ENCODE measurements at places on chromosomes 5 and 9. TPM values are rescaled to one million over a fixed set of nuclear protein-coding genes. Genes with fewer than 3 reads are reported as not detected.

GRCh38 chr5:180830253-180831138 lies 27.9 kb upstream of the MGAT1 start:
- H3K27ac ChIP-seq = peak overlapping the region; percentile 97
- peak overlapping the region; percentile 73 for H3K4me3 ChIP-seq
- peak; percentile 69 for DNase-seq
- H3K27me3 ChIP-seq = no peaks in the 10 kb centered on the region

- peaks cover 1% of the 10 kb centered on the region for H3K4me1 ChIP-seq
- H3K36me3 ChIP-seq = no peaks in the 10 kb centered on the region
- peaks cover 3% of the 10 kb centered on the region for H3K27me3 ChIP-seq
- no peak overlapping the region for H3K4me3 ChIP-seq
- no peak overlapping the region for H3K27ac ChIP-seq
Observed at GRCh38 chr9:115170358-115171073, 52.6 kb upstream of the TNC start.

GRCh38 chr9:32161209-32161608 lies 223.2 kb upstream of the ACO1 start:
- no peaks in the 10 kb centered on the region for H3K27me3 ChIP-seq
- no peak for DNase-seq
- H3K27ac ChIP-seq = no peak overlapping the region
- H3K36me3 ChIP-seq = no peaks in the 10 kb centered on the region

GRCh38 chr5:90590170-90590569 lies 31.6 kb downstream of the ADGRV1 start:
- no peaks in the 10 kb centered on the region for H3K27me3 ChIP-seq
- no peaks in the 10 kb centered on the region for H3K4me1 ChIP-seq
- H3K36me3 ChIP-seq = no peaks in the 10 kb centered on the region
- no peak overlapping the region for H3K4me3 ChIP-seq
- no peak for DNase-seq

- no peaks in the 10 kb centered on the region for H3K27me3 ChIP-seq
- DNase-seq = no peak
- no peak overlapping the region for H3K27ac ChIP-seq
- H3K4me1 ChIP-seq = peaks cover 12% of the 10 kb centered on the region
- no peak overlapping the region for H3K4me3 ChIP-seq
Observed at GRCh38 chr9:114124666-114125475, 25.8 kb upstream of the KIF12 start.

Gene GRIA1
- total RNA-seq = 0.08 TPM

DNA sequence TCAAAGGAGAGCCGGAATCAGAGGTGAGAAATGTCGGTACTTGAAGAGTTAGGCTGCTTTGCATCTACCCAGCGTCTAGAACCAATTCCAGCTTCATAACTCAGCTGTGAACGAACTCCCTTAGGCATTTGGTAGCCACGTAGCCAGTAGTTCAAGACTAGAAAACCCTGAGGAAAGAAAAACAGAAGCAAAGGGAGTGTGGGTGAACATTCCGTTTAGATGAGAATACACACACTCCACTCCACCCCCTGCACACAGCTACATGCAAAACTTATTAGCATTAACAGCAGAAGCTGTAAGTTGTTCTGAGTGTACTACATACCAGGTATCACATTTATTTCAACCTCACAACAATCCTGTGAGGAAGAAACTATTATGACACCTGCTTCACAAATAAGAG lies 78.3 kb downstream of the SMIM23 start:
- no peaks in the 10 kb centered on the region for H3K27me3 ChIP-seq
- H3K36me3 ChIP-seq = peaks cover 15% of the 10 kb centered on the region
- no peak for DNase-seq
- no peak overlapping the region for H3K27ac ChIP-seq
- H3K4me1 ChIP-seq = no peaks in the 10 kb centered on the region

DNA sequence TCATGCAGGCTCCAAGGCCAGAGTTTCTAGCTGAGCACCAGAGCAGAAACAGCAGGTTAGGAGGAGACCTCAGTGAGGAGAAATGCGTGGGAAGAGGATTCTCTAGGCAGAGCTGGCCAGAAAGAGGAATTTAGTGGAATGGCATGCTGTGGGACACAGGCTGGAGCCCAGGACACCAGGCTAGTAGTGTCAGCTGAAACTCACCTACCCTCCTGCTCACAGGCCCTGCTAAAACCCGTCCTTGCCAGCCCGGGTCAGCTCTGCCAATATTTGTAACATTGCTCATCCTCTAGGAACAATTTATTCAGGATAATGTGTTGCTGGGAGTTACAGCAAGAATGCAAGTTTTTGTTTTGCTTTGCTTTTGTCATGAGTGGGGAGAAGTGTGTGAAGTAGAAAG lies 40.2 kb upstream of the AGXT2 start:
- no peaks in the 10 kb centered on the region for H3K27me3 ChIP-seq
- no peak overlapping the region for H3K27ac ChIP-seq
- no peaks in the 10 kb centered on the region for H3K36me3 ChIP-seq

Gene TXN
- 111 TPM for total RNA-seq

- H3K27ac ChIP-seq = no peak overlapping the region
- H3K36me3 ChIP-seq = no peaks in the 10 kb centered on the region
- peaks cover 6% of the 10 kb centered on the region for H3K4me1 ChIP-seq
- DNase-seq = peak; percentile 49
- no peak overlapping the region for H3K4me3 ChIP-seq
Observed at GRCh38 chr5:157328277-157328912, 62.5 kb downstream of the CYFIP2 start.

DNA sequence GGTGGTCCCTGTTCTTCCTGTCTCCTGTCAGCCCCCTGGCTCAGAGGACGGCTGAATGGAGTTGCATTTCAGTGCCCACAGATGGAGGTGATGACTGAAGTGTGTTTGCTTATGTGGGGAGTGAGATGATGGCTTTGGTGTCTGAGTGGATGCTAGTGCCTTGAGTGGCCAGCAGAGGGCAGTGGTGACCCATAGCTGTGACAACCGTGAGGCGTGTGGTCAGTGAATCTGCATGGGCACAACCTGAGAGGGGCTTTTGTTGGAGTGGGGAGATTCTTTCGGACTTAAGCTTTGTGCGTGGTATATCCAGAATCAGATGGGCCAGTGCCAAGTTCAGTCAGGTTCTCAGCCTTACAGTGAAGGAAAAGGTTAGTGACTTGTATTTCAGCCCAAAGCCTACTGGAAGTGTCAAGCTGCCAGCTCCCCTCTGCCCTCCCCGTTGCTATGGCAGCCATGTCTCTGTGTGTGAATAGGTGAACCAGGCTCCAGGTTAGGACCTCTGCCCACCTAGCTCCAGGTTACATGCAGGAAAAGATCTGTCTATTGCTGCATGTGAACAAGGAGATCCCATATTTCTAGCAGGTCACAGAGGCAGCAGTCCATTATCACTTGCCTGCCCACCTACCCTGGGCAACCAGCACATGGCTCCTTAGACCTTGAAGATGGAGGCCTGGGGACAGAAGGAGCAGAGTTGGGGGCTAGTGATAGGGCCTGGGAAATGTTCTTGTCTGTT lies 14.7 kb upstream of the CXXC5 start:
- peak; percentile 84 for DNase-seq
- peaks cover 36% of the 10 kb centered on the region for H3K4me1 ChIP-seq
- no peak overlapping the region for H3K4me3 ChIP-seq

Gene CCDC69
- 11.9 TPM for total RNA-seq

DNA sequence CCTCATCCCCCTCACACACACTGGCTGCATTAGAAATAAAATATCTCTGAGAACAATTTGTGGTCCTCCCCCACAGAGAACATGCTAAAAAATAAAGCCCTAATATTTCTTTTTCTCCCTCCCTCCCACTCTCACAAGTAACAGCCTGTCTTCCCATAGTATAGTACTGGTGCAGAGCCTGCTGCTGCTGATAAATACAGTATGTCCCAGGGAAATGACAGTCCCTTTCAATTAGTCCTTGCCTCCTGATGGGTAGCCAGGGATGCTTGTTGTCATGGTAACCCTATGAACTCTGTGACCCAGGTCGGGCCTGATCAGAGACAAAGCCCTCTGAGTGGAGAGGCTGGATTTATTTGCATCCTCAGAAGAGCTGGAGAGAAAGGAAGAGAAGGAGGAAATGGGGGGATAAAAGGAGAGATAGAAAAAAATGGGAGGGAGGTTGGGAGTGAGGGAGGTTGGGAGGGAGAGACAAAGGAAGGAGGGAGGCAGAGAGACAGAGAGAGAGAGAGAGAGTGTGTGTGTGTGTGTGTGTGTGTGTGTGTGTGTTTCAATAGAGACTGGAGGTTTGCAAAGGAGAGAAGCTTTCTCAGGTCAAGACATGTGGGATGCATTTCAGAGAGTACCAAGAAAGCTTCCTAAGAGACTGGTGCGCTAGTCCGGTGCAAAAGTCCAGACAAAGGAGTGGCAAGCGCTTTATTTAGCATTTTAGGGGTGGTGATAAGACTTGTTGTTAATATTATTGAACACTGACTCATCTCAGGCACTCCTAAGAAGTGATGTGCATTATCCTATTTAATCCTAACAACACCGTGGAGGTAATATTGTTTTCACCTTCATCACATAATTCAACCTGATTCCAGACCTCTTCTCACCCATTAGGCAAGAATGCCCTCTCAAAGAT lies 260.8 kb downstream of the FAM114A2 start:
- no peaks in the 10 kb centered on the region for H3K27me3 ChIP-seq
- H3K4me1 ChIP-seq = no peaks in the 10 kb centered on the region
- no peak overlapping the region for H3K27ac ChIP-seq
- no peaks in the 10 kb centered on the region for H3K36me3 ChIP-seq
- no peak for DNase-seq

- H3K27ac ChIP-seq = no peak overlapping the region
- H3K27me3 ChIP-seq = no peaks in the 10 kb centered on the region
- peaks cover 4% of the 10 kb centered on the region for H3K4me1 ChIP-seq
- H3K4me3 ChIP-seq = no peak overlapping the region
Observed at GRCh38 chr9:113160571-113160970, 9.8 kb downstream of the SLC31A2 start.

- no peaks in the 10 kb centered on the region for H3K4me1 ChIP-seq
- H3K27me3 ChIP-seq = no peaks in the 10 kb centered on the region
- H3K27ac ChIP-seq = no peak overlapping the region
- DNase-seq = no peak
- no peaks in the 10 kb centered on the region for H3K36me3 ChIP-seq
Observed at GRCh38 chr9:108599571-108599970, 256.2 kb downstream of the ACTL7B start.

GRCh38 chr5:138274189-138274853 lies at the start of gene GFRA3:
Gene GFRA3 (minus strand): TSS chr5:138274621. CDS start chr5:138274424, 197 bp downstream.
- no peaks in the 10 kb centered on the region for H3K27me3 ChIP-seq
- no peak within 1 kb of the TSS for H3K4me3 ChIP-seq
- DNase-seq = no peak
- H3K36me3 ChIP-seq = no peaks in the 10 kb centered on the region

GRCh38 chr5:180126716-180127681 lies 55.4 kb upstream of the RNF130 start:
- no peak overlapping the region for H3K27ac ChIP-seq
- H3K27me3 ChIP-seq = no peaks in the 10 kb centered on the region
- H3K4me1 ChIP-seq = peaks cover 7% of the 10 kb centered on the region
- no peak overlapping the region for H3K4me3 ChIP-seq
- H3K36me3 ChIP-seq = no peaks in the 10 kb centered on the region

Gene HRH2
- 2.1 TPM for total RNA-seq

DNA sequence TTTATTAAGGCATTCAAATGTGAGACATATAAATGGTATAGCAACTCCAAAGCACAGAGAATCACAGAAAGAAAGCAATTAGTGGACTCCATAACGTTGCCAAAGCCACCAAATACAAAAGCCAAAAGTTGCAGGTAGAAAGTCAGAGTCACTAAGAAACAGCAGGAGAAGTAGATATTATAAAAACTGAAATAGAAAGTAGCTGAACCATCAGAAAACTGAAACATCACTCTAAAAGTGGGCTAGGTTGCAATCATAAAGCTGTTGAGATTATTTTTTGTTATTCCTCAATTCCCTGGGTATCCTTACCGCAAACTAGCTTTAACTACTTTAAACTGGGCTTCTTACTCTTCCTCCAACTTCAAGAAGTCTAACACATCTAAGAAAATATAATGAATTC lies 108.1 kb upstream of the ARRDC3 start:
- no peaks in the 10 kb centered on the region for H3K4me1 ChIP-seq
- H3K4me3 ChIP-seq = no peak overlapping the region
- no peaks in the 10 kb centered on the region for H3K36me3 ChIP-seq
- no peak overlapping the region for H3K27ac ChIP-seq
- H3K27me3 ChIP-seq = no peaks in the 10 kb centered on the region

Gene TNFSF8
- 0.28 TPM for total RNA-seq

Gene SNAPC4
- total RNA-seq = 4.2 TPM

Gene ENTPD2
- 0.09 TPM for total RNA-seq

- H3K4me3 ChIP-seq = no peak overlapping the region
- no peak for DNase-seq
- no peaks in the 10 kb centered on the region for H3K27me3 ChIP-seq
- no peaks in the 10 kb centered on the region for H3K36me3 ChIP-seq
- no peak overlapping the region for H3K27ac ChIP-seq
Observed at GRCh38 chr5:144487761-144488160, 317.1 kb downstream of the KCTD16 start.

- H3K4me3 ChIP-seq = no peak overlapping the region
- no peak for DNase-seq
- no peaks in the 10 kb centered on the region for H3K27me3 ChIP-seq
- H3K27ac ChIP-seq = no peak overlapping the region
- no peaks in the 10 kb centered on the region for H3K36me3 ChIP-seq
Observed at GRCh38 chr5:160231783-160232342, 2.6 kb downstream of the FABP6 start.

Gene POMT1
- 14.2 TPM for total RNA-seq

DNA sequence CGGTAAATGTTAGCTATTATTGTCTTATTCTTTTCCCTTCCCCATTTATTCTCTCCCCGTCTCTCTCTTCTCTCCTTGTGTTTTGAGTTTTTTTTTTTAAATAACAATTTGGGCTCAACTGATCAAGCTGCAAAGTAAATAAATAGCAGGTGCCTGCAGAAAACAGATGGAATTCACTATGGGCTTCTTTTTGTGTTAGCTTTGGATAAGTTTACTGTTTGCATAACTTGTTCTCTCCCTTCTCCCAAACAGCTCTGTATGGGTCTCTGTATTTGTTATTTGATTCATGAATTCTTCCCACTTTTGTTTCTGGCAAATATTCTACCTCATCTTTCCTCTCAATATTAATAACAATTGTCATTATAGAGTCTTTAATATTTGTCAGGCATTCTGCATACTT lies 111.8 kb upstream of the ASTN2 start:
- peaks cover under 1% of the 10 kb centered on the region for H3K4me1 ChIP-seq
- DNase-seq = no peak
- H3K4me3 ChIP-seq = no peak overlapping the region
- H3K27me3 ChIP-seq = no peaks in the 10 kb centered on the region
- no peaks in the 10 kb centered on the region for H3K36me3 ChIP-seq

Gene KLHL3
- total RNA-seq = 5.0 TPM

Gene SV2C
- total RNA-seq = under 0.01 TPM

GRCh38 chr9:31334837-31335528 lies 1049.5 kb upstream of the ACO1 start:
- H3K27me3 ChIP-seq = no peaks in the 10 kb centered on the region
- H3K36me3 ChIP-seq = no peaks in the 10 kb centered on the region

Gene SLC25A2
- 0.42 TPM for total RNA-seq

Measured in liver (tissue), 10 donors.